Fibroblast of the conjunctiva (primary cell): ENCODE measurements at places on chromosomes 7 and 10.

DNA sequence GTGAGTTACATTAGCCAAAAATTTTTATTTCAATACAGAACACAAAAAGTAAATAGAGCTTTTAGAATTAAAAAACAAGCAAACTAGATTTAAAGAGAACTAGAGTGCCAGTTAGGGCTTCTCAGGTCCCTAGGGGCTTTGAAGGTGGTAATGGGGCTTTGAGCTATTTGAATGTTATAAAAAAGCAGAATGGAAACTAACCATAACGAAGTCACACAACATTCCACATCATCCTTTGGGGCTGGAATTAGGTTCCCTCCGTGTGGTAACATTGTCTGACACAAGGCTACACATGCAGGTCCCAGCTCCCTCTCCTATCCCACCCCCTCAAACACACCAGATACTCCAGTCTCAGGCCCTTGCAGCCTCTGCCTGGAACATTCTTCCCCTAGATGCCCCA is 15.3 kb downstream of the JAZF1 start:
- DNase-seq = no peak

DNA sequence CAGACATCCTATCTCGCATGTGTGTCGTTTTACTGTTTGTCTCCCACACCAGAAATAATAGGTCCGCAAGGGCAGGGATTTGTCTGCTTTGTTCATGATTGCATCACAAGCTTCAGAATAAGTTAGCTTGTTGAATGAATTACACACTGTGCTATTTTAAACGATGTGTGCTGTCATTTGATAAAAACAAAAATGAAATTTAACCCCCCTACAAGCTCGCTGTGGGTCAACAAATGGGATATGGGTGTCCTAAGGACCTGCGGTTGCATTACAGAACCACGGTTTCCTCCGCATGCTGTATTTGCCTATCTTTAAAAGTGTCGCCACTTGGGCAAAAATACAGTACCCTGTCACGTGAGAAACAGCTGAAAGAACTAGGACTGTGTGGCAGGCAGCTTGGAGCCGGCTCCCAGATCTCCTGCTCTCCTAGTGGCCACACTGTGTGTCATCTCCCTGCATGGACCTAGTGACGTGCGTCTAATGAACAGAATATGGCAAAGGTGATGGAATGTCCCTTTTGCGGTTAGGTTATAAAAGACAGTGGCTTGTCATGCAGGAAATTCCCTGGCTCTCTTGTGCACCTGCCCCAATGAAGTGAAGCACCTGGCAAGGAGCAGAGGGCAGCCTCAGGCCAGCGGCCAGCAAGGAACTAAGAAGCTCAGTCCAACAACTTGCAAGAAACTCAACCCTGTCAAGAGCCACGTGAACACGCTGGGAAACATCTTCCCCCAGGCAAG is 32.9 kb upstream of the CRYGN start:
- DNase-seq = no peak

- DNase-seq = no peak
Measured at GRCh38 chr10:118701529-118702323, 53.0 kb downstream of the CACUL1 start.

DNA sequence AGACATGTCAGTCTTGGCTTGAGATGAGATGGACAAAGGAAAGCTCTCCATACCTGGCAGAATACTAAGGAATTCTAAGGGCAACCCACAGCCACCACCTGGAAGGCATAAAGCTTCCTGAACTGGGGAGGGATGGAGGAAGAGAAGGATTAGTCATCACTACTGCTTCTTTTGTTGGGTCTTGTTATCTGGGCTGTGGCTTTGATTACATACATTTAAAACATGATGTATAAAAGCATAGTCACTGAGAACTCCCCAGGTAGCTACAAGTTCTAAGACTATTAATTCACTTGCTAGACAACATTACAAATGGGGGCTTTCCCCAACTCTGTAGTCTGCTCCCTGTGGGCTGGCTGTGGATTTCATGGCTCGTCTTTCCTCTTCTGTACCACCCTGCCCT is 58.2 kb downstream of the RBM33 start:
- DNase-seq = no peak

DNA sequence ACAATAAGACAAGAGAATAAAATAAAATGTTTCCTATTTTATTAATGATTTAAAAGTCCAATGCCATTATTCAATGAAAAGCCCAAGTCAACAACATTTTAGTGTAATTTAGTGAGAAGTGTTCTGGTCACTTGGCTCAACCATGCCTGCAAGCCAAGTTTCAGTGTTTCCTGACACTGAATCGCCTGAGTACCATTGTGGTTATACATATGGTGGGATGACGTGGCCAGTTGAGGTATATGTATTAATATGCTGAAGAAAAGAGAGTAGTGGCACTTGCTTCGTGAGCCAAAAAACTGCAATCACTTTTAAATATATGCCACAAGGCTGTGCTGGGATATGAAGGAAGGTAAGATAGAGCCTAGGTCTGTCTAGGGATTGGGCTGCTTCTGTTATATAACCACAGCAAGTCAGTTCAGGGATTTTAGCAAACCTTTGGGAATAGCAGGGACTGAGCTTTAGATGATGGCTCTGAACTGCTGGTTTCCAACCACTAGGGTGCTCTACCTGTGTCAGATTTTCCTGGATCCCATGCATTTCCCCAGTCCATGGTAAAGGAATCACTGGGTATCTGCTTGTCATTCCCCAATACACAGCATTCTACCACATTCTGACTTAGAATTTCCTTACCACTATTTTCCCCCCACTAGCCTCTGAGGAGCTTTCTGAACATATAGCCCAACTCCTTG is 214.0 kb upstream of the PRPS1L1 start:
- no peak for DNase-seq

DNA sequence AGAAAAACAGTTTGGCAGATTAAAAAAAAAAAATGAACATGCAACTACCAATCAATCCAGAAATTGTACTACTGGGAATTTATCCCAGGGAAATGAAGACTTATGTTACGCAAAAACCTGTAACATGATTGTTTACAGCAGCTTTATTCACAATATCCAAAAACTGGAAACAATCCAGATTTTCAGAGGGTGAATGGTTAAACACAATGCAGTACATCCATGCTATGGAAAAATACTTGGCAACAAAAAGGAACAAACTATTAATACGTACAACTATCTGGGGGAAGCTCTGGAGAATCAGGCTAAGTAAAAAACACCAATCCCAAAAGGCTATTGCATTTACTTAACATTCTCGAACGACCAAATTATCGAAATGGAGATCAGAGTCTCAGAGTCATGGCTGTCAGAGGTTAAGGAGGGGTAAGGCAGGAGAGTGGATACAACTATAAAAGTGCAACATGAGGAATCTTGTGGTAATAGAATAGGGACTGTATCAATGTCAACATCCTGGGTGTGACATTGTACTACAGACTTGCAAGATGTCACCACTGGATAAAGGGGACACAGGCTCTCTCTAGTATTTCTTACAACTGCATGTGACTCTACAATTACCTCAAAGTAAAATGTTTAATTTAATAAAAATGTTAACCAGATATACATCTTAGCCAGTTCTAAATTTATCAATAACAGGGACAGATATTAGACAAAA is 21.5 kb upstream of the RUFY2 start:
- DNase-seq = no peak
